Activated CD4-positive, alpha-beta memory T cell treated with anti-CD3 and anti-CD28 coated beads for 36 hours (primary cell): ENCODE measurements at places on chromosomes 11 and 22.
A peak's percentile ranks its signal among the peaks of the same experiment; 100 is the strongest.

- DNase-seq = no peak
Observed at GRCh38 chr11:88340366-88340935, 2.9 kb upstream of the CTSC start.

DNA sequence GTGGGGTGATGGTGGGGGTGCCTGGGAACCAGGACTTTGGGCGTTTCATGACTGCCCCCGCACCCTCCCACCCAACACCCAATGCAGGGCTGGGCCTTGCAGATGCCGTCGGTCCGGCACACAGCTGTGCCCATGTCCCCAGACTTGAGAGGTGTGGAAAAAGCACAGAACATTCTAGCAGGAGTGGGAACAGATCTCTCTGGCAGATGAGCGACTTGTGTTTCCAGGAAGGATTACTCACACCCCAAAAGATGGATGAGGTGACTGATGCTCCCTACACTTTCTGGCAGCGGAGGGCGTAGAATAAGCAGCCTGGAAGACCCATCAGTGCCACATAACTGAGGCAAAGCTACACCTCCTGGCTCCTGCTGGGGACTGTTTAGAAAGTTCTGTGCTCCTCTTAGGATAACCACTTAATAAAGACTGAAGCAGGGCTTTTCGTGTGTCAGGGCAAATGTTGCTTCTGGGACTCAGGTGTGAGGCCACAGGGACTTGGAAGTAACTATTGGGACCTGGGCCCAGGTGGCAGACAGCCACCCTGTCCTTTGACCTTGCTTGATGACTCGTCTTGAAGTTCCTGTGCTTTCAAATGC is 24.2 kb downstream of the FBLN1 start:
- DNase-seq = no peak

DNA sequence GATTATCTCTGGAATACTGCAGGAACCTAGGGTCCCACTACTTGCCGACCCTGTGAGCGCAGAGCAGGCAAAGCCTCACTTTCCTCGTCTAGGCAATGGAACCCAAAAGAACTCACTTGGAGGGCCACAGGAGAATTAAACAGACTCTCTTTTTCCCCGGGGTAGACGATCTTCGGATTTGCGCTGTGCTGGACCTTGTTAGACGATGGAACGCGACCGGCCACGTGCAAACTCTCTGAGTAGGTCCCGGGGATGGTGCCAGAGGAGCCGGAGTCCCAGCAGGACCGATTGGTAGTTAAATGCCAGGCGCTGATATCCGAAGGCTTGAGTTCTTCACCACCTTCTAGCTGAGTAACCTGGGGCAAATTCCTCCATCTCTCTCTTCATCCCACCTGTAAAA is 1.0 kb upstream of the SLC1A2 start:
- no peak for DNase-seq

GRCh38 chr11:12417691-12418611 is 40.6 kb downstream of the PARVA start:
- no peak for DNase-seq

DNA sequence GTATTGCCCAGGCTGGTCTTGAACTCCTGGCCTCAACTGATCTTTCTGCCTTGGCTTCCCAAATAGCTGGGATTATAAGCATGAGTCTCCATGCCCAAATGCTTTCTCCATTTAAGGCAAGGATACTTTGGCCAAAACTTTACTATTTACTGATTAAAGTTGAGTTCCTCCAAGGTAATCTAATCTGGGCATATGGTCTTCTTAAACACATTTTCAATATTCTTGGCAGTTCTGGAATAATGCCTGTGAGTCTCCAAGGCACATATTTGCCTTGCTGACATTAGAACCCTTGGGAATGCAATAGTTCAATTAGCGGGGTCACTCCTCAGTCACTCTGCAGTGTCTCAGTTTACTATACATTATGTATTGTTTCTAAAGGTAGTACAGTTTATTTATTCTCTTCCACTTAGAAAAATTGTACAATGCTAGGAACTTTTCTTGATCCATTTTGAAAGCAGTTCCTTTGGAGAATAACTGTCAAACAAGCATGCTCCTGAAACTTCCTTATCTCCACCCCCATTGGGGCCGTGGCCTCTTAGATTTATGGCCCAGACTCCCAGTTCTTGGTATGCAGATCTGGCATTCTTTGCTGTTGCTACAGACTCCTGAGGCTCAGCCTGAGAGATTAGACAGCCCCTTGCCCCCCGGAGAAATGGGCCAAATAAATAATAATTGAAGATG is 13.1 kb upstream of the RAB38 start:
- no peak for DNase-seq

DNA sequence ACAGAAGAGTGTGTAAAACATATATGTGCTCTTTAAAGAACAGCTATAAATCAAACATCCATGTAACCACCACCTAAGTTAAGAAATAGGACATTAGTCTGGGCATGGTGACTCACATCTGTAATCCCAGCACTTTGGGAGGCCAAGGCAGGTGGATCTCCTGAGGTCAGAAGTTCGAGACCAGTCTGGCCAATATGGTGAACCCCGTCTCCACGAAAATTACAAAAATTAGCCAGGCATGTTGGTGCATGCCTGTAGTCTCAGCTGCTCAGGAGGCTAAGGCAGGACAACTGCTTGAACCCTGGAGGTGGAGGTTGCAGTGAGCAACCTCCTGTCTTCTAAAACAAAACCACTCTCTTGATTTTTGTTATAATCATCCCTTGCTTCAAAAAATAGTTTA is 103.3 kb downstream of the LRRC32 start:
- no peak for DNase-seq

DNA sequence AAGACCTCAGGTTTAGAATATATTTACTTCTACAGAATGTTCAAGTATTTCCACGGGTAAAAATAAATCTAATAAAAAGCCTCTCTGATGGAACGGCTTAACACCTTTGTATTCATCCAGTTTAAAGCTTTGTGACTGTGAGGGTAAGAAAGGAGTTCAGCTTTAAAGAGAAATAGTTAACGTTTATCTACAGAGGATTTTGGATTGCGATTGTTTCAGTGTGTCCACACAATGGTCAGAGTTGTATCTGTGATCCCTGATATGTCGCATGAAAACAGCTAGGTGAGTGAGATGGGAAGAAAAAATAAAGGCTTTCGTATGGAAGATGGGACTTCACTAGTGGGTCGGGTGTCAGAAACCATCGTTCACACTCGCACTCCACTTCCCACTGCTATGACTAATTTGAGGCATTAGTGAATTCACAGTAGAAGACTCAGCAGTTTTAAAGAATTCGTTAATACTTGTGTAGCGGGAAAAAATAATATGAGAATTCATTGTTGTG is 1.6 kb downstream of the APLP2 start:
- DNase-seq = no peak

- peak; percentile 68 for DNase-seq
Observed at GRCh38 chr11:67648140-67648795, 2.3 kb downstream of the ACY3 start.

GRCh38 chr22:44364751-44365130 is 52.0 kb upstream of the SHISAL1 start:
- DNase-seq = no peak

- DNase-seq = no peak
Observed at GRCh38 chr11:73520353-73521061, 77.4 kb downstream of the FAM168A start.

DNA sequence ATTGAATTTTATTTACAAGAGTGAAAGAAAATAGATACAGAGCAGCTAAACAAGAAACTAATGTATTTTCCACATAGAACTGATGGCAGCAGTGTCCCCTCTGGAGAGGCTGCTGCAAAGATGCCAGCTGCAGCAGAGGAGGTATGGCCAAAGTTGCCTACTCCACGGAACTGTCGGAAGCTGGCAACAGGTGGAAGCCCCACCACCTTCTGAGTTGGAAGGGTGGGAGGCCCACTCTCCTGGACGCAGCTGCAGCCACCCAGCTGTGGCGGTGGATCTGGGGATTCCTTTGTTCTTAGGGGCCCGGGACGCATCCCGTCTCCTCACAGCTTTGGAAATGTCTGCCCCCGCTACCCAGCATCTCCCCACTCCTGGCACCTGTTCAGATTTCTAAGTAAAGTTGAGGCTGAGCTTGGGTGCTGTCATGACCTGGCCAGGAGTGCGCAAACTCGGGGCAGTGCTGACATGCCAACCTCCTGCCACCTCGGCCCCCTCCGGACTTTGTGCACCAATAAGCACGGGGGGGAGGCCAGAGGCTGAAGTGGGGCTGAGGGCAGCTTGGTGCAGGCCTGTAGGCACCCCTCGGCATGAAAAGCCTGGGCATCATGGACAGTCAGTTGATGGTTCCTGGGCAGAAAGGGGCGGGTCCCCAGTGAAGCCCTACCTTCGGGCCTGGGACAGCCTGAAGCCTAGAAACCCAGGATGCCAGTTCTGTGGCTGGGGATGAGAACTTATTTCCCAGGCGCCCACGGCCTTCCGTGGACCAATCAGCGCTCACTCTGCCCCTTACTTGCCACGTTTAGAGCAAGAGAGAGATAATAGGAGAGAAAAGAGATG is 1071.4 kb downstream of the JRKL start:
- DNase-seq = no peak

DNA sequence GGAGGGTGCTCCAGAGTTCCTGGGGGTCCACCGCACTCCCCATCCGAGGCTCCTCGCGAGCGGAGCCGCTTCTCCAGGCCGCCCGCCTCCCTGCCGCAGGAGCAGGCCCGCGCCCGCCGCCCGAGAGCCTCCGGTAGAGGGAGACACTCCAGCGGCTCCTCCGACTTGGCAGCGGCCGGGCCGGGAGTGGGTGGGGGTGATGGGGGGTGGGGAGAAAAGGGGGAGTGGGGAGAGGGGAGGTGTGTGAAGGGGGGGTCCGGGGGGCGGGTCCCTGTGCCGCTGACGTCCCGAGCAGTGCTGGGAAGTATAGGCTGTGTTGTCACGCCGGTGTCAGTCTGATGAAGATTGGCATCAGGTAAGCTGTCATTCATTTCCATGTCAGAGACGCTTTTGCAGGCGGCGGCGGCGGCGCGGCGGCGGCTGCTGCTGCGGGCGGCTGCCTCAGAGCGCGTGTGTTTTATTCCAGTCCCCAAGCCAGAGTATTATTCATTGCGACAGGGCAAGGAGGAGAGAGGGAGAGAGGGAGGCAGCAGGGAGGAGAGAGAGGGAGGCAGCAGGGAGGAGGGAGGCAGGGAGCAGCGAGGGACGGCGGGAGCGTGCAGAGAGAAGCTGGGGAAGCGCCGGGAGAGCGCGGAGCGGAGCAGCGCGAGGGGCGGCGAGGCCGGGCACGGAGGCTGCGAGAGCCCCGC is at the start of gene PKNOX2:
PKNOX2 (plus strand) TSS at position 330 of the 689 bp plus-strand sequence. CDS start 186,555 bp downstream, outside the sequence.
- DNase-seq = peak; percentile 70

DNA sequence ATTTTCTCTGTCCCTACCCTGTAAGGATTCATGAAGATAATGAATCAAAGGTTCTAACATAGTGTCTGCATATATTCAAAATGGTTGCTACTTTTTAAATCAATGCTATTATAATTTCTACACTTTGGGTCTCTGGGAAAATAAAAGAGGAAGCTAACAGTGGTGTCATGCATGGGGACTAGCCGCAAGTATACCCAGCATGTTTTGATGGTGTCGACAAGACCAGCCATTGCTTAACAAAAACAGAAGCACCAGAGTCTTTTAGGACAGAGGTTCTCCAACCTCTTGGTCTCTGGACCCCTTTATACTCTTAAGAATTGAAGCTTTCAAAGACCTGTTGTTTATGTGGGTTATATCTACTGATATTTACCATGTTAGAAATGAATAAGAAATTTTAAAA is 37.8 kb downstream of the RNF141 start:
- no peak for DNase-seq

DNA sequence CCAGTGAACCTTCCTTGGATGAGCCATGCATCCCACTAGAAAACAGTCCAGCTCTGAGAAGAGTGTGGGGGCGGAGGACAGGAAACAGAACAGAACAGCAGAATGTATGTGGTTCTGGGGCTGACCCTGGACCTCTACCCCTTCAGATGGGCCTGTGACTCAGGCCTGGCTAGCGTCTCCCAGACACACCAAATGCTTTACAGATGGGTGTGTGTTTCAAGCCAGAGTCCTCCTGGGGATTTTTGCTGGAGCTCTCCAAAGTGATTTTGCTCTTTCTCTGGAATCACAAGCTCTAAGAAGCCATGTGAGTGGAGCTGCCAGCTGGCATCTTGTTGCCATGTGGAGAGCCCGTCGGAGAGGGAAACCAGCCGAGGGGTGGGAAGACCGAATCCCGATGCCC is 13.2 kb upstream of the C1QTNF4 start:
- DNase-seq = no peak

GRCh38 chr22:39475337-39475736 is 18.5 kb downstream of the MGAT3 start:
- DNase-seq = no peak

- DNase-seq = no peak
Observed at GRCh38 chr11:68379206-68379605, 66.8 kb downstream of the LRP5 start.

- DNase-seq = no peak
Observed at GRCh38 chr11:75004215-75004614, 15.5 kb downstream of the NEU3 start.

GRCh38 chr22:40624770-40625169 is 11.7 kb downstream of the MRTFA start:
- DNase-seq = no peak

- DNase-seq = no peak
Observed at GRCh38 chr11:18650353-18650752, 16.2 kb upstream of the SPTY2D1 start.

- DNase-seq = no peak
Observed at GRCh38 chr11:73972187-73972586, 10.5 kb downstream of the UCP2 start.

DNA sequence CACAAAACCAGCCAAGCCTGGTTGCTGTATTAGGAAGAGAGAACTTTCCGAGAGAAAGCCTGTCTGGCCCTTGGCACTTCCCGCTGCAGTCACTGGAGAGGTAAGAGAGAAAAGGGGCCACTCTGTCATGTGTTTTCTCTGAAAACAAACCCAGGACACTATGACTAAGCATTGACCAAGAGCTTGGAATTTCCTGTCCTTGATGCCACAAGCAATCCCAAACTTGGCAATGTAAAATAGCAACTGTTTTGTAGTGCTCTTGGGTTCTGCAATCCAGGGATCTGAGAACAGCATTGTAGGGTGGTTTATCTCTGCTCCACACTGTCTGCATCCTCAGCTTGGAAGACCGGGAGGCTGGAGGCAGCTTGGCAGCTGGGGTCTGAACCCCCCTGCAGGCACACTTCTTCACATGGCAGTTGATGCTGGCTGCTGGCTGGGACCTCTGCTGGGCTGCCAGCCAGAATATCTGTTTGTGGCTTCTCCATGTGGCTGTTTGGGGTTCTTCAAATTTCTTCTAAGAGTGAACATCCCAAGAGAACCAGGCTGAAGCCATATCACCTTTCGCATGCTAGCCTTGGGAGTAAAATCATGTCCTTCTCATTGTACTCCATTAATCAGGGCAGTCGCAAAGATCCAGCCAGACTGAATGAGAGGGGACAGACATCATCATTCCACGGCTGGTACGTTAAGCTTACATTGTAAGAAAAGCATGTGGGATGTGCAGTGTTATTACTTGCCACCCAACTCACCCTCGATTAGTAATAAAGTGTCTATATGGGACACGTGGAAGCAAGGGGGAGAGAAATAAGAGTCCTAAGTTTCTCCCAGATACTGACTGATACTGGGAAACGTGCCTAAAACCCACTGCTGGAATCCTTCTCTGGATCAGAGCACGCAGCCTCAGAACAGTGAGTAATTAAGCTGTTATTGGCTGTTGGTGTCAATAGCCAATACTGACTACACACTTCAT is 537.4 kb upstream of the B3GAT1 start:
- no peak for DNase-seq
